ENCODE measurements at places on chromosomes 12 and 14.

- DNase-seq, result no peak
Observed at GRCh38 chr14:102212356-102212755, 72.7 kb downstream of the WDR20 start.

GRCh38 chr12:82758749-82759330 lies 72.1 kb downstream of the TMTC2 start:
- DNase-seq, result no peak

DNA sequence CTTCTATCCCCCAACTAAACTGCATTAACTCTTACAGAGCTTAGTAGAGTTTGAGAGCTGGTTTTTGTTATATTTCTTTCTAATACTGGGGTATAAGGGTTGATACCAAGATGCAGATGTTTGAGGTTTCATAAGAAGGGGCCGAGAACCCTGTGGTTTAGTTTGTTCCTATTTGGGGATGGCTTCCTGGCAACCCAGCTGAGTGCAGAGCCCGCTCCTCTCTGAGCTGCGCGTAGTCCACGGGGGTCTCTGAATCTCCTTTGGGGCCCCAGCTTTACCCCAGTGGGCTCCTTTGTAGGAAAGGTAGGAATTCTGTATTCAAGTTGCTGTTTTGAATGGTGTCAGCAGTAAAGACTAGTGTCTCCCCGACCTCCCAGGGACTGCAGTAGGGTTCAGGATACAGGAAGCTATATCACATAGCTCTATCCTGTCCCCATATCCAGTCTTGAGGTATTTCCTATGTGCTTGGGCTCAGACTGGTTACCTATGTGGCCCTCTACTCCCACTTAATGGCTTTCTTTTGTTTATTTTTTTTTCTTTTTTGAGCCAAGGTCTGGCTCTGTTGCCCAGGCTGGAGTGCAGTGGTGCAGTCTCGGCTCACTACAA lies 25.4 kb downstream of the PLXNC1 start:
- no peak for DNase-seq

GRCh38 chr12:68943848-68944247 lies 10.9 kb upstream of the CPM start:
- no peak for DNase-seq

- DNase-seq, result no peak
Observed at GRCh38 chr14:37588956-37589714, 5.9 kb downstream of the FOXA1 start.

DNA sequence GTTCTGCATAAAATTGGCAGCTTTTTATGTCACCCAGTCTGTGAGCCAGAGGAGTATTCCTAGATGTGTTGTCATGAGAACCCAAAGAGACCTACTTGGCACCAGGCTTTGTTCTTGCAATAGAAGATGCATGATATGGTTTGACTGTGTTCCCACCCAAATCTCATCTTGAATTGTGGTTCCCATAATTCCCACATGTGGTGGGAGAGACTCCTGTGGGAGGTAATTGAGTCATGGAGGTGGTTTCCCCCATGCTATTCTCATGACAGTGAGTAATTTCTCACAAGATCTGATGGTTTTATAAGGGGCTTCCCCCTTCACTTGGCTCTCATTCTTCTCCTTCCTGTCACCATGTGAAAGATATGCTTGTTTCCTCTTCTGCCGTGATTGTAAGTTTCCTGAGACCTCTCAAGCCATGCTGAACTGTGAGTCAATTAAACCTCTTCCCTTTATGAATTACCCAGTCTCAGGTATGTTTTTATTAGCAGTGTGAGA lies 572.0 kb upstream of the ATP2B1 start:
- no peak for DNase-seq

- DNase-seq, result peak; percentile 63
Observed at GRCh38 chr12:49296034-49296835, 1.3 kb downstream of the PRPH start.

DNA sequence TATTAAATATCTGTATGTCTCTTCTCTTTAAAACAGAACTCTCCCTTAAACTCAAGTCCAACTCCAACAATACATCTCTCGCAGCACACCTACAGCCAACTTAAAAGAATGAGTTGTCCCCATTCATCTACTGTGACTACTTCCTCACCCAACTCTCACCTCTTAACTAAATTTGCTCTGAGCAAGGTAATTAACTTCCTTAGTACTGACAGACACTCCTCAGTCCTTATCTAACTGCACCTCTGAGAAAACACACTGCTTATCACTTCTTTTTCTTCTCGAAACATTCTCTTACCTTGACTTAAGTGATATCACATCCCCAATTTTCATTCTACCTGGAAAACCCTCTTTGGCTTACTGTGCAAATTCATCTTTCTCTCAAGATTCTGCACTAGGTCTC lies 7.0 kb downstream of the ERGIC2 start:
- DNase-seq, result no peak

- DNase-seq, result no peak
Observed at GRCh38 chr12:14989790-14990189, 16.9 kb downstream of the PDE6H start.

DNA sequence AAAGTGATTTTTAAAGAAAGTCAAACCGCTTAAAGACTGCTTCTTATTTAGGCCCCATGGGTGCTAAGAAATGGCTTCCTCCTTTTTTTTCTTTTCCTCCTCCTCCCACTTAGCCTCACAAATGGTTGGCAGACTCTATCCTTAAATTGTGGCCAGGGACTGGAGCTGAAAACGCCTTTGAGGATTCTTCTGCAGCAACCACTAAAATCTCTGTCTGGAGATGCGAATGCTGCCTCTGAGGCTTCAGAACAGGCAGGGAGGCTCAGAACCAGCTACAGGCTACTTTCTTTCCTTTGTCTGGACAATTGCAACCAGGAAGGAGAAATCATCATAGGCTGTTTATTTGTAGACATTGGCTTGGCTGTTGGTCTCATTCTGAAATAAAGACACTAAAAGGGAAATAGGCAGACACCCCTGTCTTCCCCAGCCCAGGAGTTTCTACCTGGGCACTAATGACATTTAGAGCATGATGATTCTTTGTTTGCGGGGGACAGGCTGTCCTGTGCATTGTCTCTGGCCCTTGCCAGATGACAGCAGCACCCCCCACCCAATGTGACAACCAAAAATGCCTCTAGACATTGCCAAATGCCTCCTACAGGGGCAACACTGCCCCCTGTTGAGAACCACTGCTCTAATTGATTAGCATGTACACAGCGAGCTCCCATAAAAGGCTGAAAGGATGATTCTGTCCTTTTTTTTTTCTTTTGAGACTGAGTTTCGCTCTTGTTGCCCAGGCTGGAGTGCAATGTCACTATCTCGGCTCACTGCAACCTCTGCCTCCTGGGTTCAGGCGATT lies 50.3 kb downstream of the MAP1LC3B2 start:
- DNase-seq, result no peak

DNA sequence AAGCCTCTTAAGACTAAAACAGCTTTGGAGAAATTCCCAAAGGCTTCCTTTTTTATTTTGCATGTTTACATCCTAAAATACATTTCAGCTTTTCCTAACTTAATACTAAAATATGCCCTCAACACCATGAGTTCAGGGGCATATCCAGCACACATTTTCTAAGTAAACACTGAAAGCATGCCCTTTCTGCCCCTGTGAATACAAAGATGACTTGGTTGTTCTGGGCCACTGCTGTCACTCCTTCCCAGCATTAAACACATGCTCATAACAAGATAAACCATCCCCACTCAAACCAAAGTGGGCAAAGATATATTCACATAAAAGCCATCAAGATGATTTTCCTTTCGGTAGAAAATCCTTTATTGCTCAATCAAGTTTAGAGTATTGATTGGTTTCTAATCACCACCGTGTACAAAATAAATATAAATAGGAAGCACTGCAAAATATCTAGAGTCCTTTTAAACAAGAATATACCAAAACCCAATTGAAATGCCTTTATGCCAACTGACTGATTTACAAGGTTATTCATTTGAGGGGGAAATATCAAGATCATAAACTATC lies 1.9 kb downstream of the CCNB1IP1 start:
- no peak for DNase-seq

DNA sequence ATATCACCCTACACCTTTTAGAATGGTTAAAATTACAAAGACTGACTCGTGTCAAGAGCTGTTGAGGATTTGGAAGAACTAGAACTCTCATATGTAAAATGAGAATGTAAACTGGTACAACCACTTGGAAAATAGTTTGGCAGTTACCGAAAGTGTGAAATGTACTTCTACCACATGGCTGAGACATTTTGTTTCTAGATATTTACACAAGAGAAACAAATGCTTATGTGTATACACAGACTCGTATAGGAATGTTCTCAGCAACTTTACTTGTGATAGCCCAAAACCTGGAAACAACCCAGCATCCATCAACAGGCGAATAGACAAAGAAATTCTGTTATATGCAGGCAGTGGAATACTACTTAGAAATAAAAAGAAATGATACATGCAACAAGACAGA lies 103.0 kb downstream of the BRMS1L start:
- no peak for DNase-seq

GRCh38 chr12:119328111-119328510 lies 6.4 kb upstream of the CCDC60 start:
- no peak for DNase-seq

- no peak for DNase-seq
Observed at GRCh38 chr12:47985596-47986290, 18.5 kb downstream of the COL2A1 start.

DNA sequence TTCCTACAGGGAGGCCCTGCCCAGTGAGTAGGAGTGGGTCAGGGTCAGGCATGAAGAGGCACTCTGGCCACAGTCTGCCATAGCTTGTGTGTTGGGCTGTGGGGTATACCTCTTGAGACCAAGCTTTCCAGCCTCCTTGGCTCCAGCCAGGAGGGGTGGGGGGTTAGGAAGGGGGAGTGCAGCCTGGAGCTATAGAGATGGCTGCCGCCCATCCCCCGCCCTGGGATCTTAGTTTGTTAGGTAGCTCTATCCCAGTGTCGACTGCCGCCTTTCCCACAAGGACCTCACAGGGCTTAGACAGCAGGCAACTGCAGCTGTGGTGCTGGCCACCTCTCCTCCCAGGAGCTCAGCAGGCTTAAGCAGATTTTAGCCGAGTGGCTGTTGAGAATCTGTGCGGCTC lies 216.4 kb downstream of the PLCZ1 start:
- no peak for DNase-seq

DNA sequence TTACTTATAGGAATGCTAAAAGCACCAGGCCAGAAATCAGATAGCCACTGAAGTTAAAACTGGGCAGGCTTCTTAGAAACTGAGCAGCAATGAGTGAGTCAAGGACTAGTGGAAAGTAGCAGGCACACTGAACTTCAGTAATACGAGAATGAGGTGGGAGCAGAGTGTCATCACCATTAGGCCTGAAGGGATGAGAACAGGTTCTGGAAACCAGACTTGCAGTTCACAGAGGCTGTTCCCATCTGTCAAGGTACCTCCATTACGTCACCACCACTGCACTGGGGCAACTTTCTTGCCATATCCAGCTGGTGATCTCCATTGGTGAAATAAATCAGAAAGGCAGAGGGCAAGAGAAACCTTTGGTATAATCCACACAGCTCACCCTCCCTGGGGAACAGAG lies 15.6 kb downstream of the ZNF10 start:
- no peak for DNase-seq

GRCh38 chr12:59717436-59717835 lies 121.6 kb downstream of the SLC16A7 start:
- DNase-seq, result no peak

DNA sequence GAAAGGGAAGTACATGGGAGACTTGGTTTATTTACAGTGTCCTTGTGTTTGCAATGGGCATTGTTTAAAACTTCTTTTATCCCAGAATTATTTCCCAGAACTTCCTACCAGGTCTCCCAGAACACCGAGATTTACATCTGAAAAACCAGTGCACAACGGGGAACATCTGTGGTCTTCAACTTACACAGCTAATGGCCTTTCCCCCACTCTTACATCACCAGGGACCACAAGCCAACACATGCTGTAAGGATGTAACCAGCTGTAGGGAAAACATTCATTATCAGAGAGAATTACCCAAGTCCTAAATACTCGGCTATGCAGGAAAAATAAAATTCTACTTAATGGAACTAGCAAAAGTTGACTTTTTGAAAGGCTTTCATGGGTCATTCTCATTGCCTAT lies 267.6 kb downstream of the DUSP6 start:
- no peak for DNase-seq

GRCh38 chr12:90060031-90060430 lies 351.4 kb upstream of the ATP2B1 start:
- no peak for DNase-seq

GRCh38 chr14:97270308-97270707 lies 473.1 kb downstream of the VRK1 start:
- DNase-seq, result no peak
